ENCODE measurements at places on chromosomes 6 and 20.

DNA sequence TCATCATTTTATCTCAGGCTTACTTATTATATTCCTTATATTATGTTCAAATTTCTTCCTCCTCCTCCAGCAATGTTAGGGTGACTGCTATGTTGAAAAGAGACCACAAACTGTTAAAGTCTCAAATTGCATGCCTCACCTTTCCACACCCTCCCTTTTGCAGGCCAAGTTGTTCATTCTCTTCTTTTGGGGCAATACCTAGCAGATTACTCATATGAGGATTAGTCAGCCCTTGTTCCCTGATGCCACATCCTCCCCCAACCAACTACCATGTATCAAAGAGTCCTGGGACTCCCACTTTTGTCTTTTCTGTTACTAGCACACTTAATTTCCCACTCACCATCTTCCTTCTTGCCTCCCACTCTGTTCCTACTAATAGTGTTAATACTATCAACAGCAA, 434.7 kb downstream of the BCKDHB start:
- peak; percentile 74 for DNase-seq

DNA sequence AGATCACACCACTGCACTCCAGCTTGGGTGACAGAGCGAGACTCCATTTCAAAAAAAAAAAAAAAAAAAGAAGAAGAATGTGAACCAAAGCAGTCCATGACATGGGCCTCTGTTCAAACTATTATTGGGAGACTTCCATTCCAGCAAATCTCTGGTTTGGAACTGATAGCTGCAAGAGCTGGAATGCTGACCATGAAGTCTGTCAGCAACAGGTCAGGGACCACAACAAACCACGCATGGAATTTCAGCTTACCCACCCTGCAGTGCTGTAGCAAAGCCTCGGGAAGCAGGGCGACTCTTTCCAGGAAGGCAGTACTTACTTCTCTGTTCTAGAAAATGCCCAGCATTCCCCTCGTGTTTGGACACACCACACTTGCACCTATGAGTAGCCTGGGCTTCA, 34.1 kb upstream of the TBC1D7 start:
- peak; percentile 92 for DNase-seq

GRCh38 chr6:96683819-96684528, 121.0 kb downstream of the FHL5 start:
- no peak for DNase-seq

GRCh38 chr6:30830438-30830837, 53.9 kb upstream of the DDR1 start:
- no peak for DNase-seq

GRCh38 chr20:57794600-57795341, 85.0 kb upstream of the PMEPA1 start:
- peak; percentile 72 for DNase-seq

DNA sequence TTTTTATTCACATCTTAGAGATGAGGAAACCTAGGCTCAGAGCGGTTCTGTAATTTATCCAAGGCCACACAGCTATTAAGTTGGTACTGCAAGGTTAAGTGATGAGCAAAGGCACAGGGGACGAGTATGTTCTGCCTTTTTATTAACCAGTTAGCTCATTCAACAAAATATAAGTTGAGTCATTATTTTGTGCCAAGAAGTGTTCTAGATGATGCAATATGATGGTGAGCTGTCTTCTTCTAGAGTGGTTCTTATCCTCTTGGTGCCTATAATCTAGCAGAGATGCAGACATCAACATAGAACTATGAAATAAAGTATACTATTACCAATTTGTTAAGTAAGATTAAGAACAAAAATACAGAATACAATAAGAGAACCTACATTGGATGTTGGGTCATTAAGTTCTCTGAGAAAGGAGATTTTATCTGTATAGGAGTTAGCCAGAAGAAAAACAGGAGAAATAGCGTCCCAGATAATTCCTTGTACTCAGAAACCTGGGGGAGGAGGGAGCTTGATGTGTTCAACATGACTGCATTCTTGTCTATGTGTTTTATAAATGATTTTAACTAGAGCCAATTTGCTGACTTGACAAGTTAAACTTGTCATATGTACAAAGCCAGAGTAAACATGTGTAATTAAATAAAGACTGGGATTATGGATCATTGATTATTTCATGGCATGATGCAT, 122.3 kb downstream of the TBXT start:
- no peak for DNase-seq

DNA sequence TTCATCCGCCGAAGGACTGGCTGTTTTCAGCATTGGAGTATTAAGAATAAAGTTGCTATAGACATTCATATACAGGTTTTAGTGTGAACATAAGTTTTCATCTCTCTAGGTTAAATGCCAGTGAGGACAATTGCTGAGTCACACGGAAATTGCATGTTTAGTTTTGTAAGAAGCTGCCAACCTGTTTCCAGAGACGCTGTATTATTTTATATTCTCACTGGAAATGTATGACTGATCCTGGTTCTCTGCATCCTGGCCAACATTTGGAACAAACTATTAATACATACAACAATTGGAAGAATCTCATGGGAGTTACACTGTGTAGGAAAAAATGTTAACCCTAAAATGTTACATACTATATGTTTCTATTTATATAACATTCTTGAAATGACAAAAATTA, 16.7 kb upstream of the TGM6 start:
- no peak for DNase-seq

GRCh38 chr6:130717657-130718056, 109.5 kb upstream of the SMLR1 start:
- DNase-seq, result no peak

GRCh38 chr6:129732034-129732433, 22.1 kb upstream of the ARHGAP18 start:
- DNase-seq, result no peak

DNA sequence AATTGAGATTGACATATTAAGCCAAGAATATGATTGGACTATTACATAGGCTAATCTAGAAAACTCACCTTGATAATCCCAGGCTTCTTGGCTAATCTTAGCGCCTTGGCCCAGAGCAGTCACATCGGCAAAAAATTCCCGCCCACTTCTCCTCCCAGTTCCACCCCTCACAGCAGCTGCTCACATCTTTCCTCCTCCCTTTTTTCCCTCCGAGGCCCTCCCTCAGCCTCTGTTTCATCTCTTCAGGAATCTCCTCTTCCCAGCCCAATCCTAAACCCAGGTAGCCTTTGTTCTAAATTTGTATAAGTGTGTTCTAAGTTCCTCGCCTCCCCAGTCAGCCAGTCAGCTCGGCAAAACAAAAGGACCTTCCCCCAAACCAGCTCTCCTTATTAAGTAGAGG, 184.3 kb downstream of the PRKN start:
- DNase-seq, result no peak

GRCh38 chr6:135938576-135939207, 87.2 kb downstream of the PDE7B start:
- DNase-seq, result peak; percentile 26

- no peak for DNase-seq
Measured at GRCh38 chr6:31465185-31465536, 32.8 kb upstream of the MICB start.

GRCh38 chr20:33322456-33322855, 39.4 kb downstream of the BPIFB1 start:
- DNase-seq, result no peak

DNA sequence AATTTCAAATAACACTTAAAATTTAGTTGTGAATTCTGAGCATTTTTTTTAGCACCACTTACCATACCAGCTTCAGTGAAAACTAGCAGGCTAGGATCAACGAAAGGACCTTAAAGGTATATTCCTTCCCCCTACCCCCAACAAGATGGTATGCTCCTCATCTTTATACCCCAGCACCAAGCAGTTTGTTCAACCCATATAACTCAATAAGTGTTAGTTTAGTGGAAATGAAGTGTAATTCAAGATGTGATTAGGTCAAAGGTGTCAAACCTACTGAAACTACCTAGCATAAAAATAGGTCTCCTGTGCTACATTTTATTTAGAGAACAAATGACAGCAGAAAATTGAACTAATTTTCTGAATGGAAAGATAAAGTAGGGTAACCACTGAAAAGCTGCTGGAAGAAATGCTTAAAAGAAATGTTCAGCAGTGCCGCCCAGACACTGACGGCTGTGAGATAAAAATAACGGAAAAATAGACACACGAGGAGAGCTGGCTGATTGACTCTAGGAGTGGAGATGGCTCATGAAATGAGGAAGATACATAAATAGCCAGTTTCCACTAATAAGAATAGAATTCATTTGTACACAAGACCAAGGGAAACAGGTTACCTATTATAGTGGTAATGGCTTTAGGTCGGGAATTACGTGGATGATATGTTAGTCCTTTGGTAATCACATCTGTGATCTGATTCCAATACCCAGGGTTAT, 94.8 kb downstream of the IPCEF1 start:
- no peak for DNase-seq

DNA sequence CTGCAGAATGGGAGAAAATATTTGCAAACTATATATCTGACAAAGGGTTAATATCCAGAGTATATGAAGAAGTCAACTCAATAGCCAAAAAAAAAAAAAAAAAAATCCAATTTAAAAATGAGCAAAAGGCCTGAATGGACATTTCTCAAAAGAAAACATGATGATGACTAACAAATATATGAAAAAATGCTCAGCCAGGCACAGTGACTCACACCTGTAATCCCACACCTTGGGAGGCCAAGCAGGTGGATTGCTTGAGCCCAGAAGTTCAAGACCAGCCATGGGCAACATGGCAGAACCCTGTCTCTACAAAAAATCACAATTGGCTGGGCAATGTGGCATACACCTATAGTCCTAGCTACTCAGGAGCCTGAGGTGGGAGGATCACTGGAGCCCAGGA, 2.1 kb upstream of the ECHDC1 start:
- DNase-seq, result no peak

DNA sequence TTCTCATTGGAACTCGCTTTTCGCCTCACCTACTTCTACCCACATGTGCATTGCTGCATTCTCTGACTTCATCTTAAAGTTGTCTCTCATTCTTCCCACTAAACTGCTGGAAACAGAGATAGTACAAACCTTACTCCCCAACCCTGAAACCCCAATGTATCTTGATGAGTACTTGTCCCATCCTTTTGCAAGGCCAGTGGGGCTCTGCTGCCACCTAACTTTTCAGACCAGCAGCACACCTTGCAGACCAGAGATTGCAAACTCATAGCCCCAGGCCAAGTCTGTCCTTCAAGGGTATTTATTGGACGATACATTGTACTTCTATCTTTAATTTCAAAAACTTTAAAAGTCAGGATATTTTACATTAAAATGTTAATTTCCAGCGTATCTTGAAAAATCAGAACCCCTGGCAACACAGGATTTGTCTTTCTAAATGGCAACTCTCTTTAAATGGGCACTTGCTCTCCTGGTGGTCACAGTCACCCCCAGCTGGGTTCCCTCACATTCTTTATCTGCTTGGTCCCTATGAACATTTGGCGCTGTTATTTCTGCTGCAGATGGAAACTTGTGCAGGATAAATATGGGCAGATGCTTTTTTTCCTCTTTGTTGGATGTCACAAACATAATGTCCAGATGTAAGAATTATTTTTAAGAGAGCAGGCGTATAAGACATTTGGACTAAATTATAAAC, 83.9 kb downstream of the SOD2 start:
- peak; percentile 27 for DNase-seq

DNA sequence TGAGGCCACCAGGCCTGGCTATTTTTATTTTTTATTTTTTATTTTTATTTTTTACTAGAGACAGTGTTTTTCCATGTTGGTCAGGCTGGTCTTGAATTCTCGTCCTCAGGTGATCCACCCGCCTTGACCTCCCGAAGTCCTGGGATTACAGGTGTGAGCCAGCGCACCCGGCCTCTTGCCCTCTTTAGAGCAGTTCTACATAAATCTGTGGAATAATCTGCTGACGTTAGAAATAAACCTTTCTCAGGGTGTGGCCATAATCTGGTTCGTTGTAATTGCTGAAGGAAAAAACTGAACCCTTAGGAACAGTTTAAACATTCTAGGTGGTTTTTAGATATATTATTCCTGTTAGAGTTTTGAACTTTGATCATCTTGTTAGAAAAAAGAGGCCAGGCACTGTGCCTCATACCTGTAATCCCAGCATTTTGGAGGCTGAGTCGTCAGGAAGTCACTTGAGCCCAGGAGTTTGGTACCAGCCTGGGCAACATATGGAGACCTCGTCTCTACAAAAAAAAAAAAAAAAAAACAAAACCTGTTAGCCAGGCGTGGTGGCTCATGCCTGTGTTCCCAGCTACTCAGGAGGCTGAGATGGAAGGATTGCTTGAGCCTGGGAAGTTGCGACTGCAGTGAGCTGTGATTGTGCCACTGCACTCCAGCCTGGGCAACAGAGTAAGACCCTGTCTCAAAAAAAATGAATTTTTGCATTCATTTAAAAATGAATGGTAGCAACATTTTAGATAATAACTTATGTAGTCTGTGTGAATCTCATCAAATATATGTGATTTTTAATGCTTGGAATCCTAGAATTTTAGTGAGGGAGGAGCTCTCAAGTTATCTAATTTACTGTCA, 24.2 kb downstream of the ASXL1 start:
- no peak for DNase-seq

DNA sequence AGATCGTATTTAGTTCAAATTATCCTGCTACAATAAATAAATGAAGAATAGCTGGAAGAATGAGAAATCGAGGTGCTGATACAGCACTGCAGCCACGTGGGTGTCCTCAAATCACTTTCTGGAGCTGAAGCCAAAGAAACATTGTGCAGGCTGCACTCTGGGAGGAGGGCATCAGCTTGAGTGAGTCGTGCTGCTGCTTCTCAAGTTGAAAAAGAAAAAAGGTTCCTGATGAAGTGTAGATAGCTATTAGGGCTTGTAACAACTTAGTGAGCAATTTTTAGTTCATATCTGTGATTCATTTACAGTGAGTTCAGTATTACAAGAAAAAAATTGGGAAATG, 40.5 kb downstream of the DSE start:
- peak; percentile 31 for DNase-seq

DNA sequence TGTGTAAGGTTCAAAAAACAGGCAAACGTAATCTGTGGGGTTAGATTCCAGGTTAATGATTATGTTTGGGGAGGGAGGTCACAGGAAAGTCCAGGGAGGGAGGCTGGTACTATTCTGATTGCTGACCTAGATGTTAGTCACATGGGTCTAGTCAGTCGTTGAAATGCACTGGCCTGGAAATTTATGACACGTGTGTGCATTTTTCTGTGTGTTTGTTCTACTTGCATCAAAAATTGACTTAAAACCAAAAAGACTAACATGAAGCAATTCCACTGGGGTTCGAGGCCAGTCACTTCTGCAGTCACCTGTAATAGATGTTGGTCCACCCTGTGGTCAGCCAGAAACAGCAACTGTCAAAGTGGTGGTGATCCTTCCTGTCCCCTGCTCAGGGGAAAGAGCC, 104.2 kb upstream of the MLN start:
- DNase-seq, result no peak

DNA sequence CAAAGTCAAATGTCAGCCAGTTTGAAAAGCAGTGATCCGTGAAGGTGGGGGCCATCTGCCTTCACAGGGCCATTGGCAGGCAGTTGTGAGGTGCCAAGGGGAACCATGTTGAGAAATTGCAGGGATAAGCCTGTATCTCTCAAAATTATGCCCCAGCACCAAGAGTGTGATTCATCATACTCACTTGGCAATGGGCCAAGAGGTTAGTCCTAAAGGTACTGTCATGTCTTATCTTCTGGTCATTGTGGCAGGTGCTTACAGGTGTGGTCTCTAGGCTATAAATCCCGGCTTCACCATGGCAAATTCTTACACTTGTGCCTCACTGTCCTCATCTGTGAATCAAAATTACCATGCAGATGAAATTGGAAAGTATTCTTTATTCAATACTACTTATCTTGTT, 150.7 kb upstream of the LAMP5 start:
- no peak for DNase-seq

Measured in astrocyte of the hippocampus (primary cell).